Stimulated activated naive CD8-positive, alpha-beta T cell treated with anti-CD3 and anti-CD28 coated beads, Interleukin-15, Interleukin-2, amounts not matched to agents 100 U/mL and 50 U/mL, for 24 hours (primary cell): ENCODE measurements at places on chromosomes 6 and 20.

GRCh38 chr20:40754339-40754943 is 65.4 kb upstream of the MAFB start:
- no peak for DNase-seq

GRCh38 chr20:25552977-25553376 is 32.4 kb downstream of the NINL start:
- DNase-seq: no peak

DNA sequence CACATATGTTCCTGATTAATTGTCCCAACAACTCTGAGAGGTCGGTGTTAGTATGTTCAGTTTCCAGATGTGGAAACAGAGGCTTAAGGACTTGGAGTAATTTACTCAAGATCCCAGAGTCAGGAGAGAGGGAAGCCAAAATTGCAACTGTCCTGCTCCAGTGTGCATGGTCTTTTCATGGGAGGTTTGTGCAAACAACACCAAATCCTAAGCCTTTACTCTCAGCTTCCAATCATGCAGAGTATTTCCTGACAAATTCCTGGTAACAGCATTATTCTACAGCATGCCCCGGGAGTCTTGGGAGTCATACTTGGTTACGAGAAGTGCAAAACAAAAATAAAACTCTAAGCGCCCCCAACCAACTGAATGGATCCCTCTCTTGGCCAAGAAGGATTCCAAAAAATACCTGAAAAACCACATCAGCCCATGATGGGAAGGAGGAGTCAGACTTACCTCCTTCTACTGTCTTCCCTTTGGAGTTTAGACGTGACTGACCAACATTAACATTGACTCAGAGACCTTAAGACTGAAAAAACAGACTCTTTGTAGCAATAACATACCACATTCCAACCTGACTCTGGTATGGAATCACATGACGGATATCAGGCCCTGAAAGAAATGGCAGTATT is 30.8 kb upstream of the PPP1R3G start:
- no peak for DNase-seq

DNA sequence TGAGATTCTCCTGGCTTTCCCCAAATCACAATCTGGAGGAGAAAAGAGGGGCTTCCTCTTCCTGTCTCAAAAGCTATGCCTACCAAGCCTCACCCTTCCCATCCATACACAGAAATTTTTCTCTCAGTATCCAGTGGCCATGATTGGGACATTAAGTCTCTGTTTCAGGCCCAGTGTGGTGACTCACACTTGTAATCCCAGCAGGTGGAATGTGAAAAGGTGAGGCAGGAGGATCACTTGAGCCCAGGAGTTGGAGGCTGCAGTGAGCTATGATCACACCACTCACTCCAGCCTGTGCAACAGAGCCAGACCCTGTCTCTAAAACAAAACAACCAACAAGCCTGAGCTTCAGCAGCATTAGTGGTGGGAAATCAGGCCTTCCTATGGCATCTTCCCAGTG is 210.0 kb downstream of the OGFRL1 start:
- DNase-seq: no peak

- no peak for DNase-seq
These were observed 6.5 kb upstream of the UCKL1 start for GRCh38 chr20:63962426-63963347.

DNA sequence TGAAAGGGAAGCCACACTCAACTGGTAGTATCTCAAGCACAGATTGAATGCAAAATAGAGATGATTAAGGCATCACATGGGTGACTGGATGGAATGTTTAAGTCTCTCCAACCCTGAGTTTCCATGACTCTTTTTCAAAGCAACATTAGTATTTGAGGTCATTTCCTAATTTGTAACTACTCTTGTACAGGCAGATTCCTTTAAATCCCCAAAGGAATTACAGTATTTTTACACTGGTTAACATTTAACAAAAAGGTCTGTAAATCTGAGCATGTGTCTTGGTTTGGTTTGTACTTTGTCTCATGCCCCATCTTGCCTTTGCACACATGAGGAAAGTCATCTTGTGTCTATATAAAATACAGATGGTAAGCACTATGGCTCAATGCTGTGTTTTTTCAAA is 15.1 kb downstream of the RMND1 start:
- DNase-seq: no peak

- DNase-seq: no peak
These were observed 171.3 kb downstream of the ANKRD60 start for GRCh38 chr20:58056921-58057686.
